Left forelimb (tissue), 1 donor: ENCODE measurements at places on chromosomes 1 and 21.

- no peak for DNase-seq
Observed at GRCh38 chr21:33539616-33540015, 2.3 kb downstream of the GART start.

DNA sequence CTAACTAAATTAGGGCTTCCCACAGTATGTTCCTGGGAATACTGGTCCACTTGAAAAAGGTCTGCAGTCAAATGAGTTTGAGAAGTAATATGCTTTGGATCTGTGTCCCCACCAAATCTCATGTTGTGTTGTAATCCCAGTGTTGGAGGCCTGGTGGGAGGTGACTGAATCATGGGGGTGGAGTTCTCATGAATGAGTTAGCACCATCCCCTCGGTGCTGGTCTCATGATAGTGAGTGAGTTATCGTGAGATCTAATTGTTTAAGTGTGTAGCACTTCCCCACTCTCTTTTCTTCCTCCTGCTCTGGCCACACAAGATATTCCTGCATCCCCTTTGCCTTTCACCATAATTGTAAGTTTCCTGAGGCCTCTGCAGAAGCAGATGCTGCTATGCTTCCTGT is 16.9 kb upstream of the DMRTB1 start:
- DNase-seq: no peak

DNA sequence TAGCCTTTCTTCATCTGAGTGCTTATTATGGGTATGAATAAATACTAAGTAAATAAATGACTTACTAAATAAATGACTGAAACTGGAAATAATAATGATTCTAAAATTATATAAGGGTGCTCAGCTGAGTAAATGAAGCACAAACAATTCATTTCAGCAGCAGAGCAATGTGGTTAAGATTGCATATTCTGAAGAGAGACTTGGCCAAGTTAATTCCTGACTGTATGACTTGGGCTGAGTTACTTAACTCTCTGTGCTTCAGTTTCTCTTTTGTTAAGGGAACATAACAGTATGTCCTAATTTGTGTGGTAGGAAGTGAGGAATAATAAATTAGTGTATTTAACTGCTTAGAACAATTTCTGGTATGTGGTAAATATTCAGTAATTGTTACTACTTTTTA is 19.1 kb downstream of the AGL start:
- no peak for DNase-seq

- DNase-seq: no peak
Observed at GRCh38 chr1:54109129-54110090, 43.4 kb downstream of the CDCP2 start.

GRCh38 chr21:27261676-27262075 is 294.8 kb upstream of the ADAMTS5 start:
- no peak for DNase-seq

- DNase-seq: peak; percentile 80
Observed at GRCh38 chr1:63747445-63747844, 26.4 kb upstream of the ROR1 start.

DNA sequence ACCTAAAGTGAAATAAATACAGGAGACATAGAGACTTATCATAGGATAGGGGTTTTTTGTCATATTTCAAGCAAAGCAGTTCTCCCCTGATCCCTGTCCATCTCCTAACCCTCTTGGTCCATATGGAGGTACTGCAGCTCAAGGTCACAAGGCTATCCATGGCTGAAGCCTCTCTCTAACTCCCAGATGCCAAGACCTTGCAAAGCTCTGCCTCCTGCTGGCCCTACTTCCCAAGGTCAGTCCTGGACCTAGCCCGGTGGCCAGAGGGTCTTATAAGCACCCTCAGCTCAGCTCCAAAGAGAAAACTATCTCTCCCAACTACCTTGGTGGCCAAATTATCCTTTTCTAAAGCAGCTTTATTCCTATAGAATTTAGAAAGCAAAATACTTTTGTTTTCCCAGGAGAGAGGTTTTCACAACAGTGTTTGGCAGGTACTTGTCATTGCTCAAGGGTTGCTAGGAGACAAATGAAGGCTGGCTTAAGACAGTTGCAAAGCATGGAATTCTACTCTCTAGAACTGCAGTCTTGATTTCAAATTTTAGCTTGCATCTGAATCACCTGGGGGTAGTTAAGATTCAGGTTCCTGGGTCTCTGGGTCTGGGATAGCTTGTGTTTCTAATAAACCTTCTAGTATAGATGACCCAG is 121.5 kb downstream of the XCL2 start:
- no peak for DNase-seq

GRCh38 chr1:107889524-107889923 is 75.5 kb downstream of the VAV3 start:
- no peak for DNase-seq
